ENCODE measurements at places on chromosomes 16 and 17. TPM values are rescaled to one million over a fixed set of nuclear protein-coding genes. Genes with fewer than 3 reads are reported as not detected.

GRCh38 chr17:76679239-76679638, 31.5 kb downstream of the MXRA7 start:
- 0 out of 2 replicates have a peak, but pooled peaks cover 4% of the 10 kb centered on the region for H3K36me3 ChIP-seq
- H3K4me3 ChIP-seq, result no peak overlapping the region
- no peak overlapping the region for H3K27ac ChIP-seq
- no peaks in the 10 kb centered on the region for H3K27me3 ChIP-seq
- no peaks in the 10 kb centered on the region for H3K4me1 ChIP-seq

DNA sequence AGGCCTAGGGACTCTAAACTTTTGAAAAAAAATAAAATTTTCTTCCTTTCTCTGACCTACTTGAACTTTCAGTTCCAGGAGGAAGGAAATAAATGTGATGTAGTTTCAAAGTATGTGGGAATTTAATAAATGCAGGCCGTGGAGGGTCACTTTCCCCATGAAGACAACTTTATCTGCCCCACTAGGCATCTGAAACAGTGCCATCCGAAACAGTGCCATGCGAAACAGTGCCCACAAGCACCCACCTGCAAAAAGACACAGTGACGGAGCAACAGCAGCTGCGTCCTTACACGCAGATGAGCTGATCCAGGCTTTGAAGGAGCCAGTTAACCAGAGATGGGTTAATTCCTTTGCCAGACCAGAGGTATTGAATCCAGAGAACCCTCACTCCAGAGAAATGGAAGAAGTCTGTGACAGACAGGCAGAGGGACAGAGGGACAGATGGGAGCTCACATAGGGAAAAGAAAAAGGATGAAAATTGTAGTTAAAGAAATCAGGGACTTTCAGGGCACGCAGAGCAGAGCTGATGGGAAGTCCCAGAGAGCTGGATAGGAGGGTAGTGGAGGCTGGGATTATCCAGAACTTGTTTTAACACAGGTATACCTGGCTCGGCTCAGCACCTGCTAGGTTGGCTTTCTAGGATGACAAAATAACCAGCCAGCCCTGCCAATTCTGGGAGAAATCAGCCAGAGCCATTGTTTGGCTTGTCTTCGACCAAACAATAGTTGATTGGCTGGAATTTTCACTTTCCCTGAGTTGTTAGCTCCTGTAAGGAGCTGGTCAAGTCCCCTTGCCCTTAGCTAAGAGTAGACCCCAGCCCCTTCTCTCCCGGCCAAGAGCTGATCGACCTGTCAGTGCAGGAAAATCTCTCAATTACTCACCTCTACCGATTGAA, 17.1 kb upstream of the HOXB13 start:
- DNase-seq, result no peak
- peaks cover 97% of the 10 kb centered on the region for H3K27me3 ChIP-seq
- H3K4me1 ChIP-seq, result no peaks in the 10 kb centered on the region
- no peak overlapping the region for H3K27ac ChIP-seq
- H3K36me3 ChIP-seq, result no peaks in the 10 kb centered on the region
- H3K4me3 ChIP-seq, result no peak overlapping the region

The PER1 gene
- total RNA-seq, result 37.2 TPM

The PRKCB gene
- total RNA-seq, result 7.0 TPM

DNA sequence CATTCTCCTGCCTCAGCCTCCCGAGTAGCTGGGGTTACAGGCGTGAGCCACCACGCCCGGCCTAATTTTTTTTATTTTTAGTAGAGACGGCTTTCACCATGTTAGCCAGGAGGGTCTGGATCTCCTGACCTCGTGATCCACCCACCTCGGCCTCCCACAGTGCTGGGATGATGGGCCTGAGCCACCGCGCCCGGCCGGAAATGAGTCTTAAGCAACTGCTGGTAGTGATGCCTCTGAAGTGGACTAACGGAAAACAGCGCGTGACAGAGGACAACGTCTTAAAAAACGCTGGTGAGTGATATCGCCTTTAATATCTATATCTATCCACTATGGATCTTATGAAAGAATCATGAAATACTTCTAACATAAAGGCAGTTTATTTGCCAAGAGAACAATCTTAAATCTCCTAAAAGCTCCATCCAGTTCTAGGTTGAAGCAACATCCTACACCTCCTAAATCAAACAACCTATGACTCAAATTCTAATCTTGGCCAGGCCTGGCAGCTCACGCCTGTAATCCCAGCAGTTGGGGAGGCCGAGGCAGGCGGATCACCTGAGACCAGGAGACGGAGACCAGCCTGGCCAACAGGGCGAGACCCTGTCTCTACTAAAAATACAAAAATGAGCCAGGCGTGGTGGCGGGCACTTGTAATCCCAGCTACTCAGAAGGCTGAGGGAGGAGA, 69.8 kb downstream of the NXN start:
- H3K4me3 ChIP-seq, result no peak overlapping the region
- H3K27me3 ChIP-seq, result no peaks in the 10 kb centered on the region
- DNase-seq, result no peak
- no peak overlapping the region for H3K27ac ChIP-seq
- peaks cover 2% of the 10 kb centered on the region for H3K36me3 ChIP-seq

Measured in H9 (cell line).